ENCODE measurements at places on chromosomes 16 and 17. TPM values are rescaled to one million over a fixed set of nuclear protein-coding genes. Genes with fewer than 3 reads are reported as not detected.

DNA sequence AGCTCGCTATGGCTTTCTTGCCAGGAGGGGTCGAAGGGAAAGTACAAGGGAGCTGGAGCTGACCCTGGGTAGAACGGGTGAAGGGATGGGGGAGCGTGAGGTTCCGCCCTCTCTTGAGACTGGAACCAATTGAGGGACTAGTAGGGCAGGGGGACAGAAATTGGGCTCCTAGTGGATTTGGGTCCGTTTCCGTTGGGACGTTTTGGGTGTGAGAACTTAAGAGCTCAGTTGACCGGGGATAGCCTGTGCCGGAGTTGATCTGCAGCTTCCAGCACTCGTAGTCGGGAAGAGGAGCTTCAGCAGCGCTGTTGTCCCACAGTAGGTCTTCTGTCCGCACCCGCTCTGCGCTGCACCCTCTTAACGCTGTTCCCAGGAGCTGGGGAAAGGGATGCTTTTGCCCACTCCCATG lies 481 bp downstream of the CNTROB start:
- H3K4me3 ChIP-seq: peak overlapping the region; percentile 79
- peaks cover 35% of the 10 kb centered on the region for H3K36me3 ChIP-seq
- H3K4me1 ChIP-seq: peaks cover 36% of the 10 kb centered on the region
- H3K27me3 ChIP-seq: no peaks in the 10 kb centered on the region
- peak; percentile 58 for DNase-seq

The SCGB1C2 gene
- not detected for total RNA-seq

The NOMO2 gene
- 118 TPM for total RNA-seq

The OTOP2 gene
- total RNA-seq: not detected

- H3K36me3 ChIP-seq: no peaks in the 10 kb centered on the region
- peak overlapping the region; percentile 46 for H3K27ac ChIP-seq
- no peak for DNase-seq
Measured at GRCh38 chr16:15996432-15997109, 47.2 kb downstream of the ABCC1 start.

The DNAI2 gene
- total RNA-seq: 6.2 TPM

- no peaks in the 10 kb centered on the region for H3K27me3 ChIP-seq
- no peak overlapping the region for H3K4me3 ChIP-seq
- DNase-seq: peak; percentile 3
- peak overlapping the region; percentile 79 for H3K27ac ChIP-seq
- H3K36me3 ChIP-seq: no peaks in the 10 kb centered on the region
Measured at GRCh38 chr16:84532855-84533486, 28.5 kb upstream of the MEAK7 start.

- H3K27ac ChIP-seq: peak overlapping the region; percentile 76
Measured at GRCh38 chr17:30920683-30921543, 832 bp upstream of the ADAP2 start.

DNA sequence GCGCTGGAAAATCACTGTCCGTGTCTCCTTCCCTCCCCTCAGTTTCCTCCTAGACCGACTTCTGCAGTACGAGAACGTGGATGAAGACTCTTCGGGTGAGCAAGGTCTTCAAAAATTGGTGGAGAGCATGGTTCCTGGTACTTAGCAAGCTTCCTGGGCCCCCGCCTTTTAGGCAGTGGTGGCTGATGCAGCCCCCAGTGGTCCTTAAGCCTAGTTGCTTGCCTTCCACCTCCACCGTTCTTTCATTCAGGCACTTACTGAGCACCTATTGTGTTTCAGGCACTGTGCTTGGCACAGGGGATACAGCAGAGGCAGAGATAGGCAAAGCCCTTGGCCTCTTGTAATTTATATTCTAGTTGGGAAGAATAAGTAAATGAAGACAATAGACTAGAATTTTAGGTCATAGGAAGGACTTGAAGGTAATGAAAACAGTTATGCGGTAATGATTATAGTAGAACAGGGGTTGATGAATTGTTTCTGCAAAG lies 767 bp downstream of the INO80E start:
- H3K36me3 ChIP-seq: peaks cover 37% of the 10 kb centered on the region
- H3K27ac ChIP-seq: peak overlapping the region; percentile 96
- peak; percentile 25 for DNase-seq
- H3K4me1 ChIP-seq: peaks cover 34% of the 10 kb centered on the region
- H3K27me3 ChIP-seq: no peaks in the 10 kb centered on the region
- peak overlapping the region; percentile 83 for H3K4me3 ChIP-seq

The STXBP4 gene
- 11.8 TPM for total RNA-seq

DNA sequence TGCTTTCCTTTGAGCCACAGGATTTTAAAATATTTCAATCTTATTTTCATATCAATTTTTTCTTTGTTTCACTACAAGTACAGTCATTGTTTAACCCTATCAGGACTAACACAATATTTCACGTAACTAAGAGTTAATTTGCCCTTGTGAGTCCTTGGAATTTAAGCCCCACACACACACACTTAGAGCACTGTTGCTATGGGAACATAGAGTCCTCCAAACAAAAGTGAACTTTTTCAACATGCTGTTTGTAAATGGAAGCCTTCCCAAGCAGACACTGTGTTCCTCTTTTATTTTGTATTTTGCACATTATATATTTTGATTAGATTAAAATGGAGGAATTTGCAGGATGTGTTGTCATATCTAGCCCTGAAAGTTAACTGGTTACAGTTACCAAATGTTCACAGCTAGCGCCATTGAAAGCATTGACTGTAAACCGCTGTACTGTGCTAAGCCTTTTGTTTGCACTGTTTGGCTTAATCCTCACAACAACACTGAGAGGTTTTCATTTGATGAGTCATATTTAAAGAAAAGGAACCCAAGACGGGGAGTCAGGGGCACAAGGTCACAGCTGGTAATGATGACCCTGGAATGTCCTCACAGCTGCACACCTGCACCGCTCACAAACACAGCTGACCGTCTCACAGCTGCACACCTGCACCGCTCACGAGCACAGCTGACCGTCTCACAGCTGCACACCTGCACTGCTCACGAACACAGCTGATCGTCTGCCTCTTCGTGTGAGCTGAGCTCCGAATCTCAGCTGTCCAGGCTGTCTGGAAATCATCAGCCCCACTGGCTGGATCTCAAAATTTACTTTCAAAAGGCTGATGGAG lies 6.3 kb downstream of the HSBP1 start:
- peak overlapping the region; percentile 59 for H3K27ac ChIP-seq
- DNase-seq: no peak
- peaks cover 36% of the 10 kb centered on the region for H3K36me3 ChIP-seq
- no peak overlapping the region for H3K4me3 ChIP-seq

- H3K36me3 ChIP-seq: no peaks in the 10 kb centered on the region
- no peaks in the 10 kb centered on the region for H3K27me3 ChIP-seq
- H3K4me3 ChIP-seq: no peak overlapping the region
- H3K27ac ChIP-seq: no peak overlapping the region
- no peaks in the 10 kb centered on the region for H3K4me1 ChIP-seq
Measured at GRCh38 chr17:61723183-61723582, 132.2 kb upstream of the NACA2 start.

- H3K4me3 ChIP-seq: no peak overlapping the region
- peaks cover 21% of the 10 kb centered on the region for H3K36me3 ChIP-seq
- peaks cover 35% of the 10 kb centered on the region for H3K4me1 ChIP-seq
Measured at GRCh38 chr16:89567656-89568594, 7.4 kb downstream of the RPL13 start.

The HOXB13 gene
- total RNA-seq: not detected

DNA sequence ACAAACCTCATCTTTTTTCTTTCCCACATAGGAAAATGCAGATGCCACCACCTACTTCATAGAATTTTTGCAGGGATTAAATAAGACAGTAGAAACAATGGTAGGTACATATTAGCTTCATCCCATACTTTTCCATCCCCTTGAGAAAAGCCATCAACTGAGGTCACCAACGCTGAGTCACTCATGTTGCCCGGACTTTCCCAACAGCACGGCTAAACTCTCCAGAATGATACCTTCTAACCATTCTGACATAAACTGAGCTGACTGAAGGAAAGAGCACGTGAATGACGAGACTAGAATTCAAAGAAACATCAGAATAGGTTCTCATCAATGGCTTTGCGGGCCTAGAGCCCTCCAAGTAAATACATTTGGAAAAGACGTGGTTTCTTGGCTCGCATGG lies 146.0 kb upstream of the RCVRN start:
- H3K27ac ChIP-seq: no peak overlapping the region
- no peak overlapping the region for H3K4me3 ChIP-seq
- peaks cover 8% of the 10 kb centered on the region for H3K4me1 ChIP-seq

DNA sequence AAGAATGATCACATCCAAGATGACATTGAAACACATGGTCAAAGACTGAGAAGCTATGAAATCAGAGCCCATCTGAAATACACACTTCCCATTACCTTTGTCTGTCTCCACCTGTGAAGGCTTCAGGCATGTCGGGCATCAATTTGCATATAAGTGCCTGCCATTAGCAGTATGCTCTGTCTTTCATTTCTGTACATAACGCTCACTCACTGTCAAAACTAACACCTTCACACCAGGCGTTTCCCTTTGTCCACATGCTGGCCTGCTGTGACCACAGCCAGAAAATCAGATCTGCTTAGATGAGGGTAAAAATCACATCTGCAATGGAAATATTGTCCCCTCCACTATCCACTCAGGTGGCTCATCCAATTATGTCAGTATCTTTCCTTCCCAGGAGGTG lies 524.8 kb downstream of the TOX3 start:
- no peak overlapping the region for H3K4me3 ChIP-seq
- H3K27ac ChIP-seq: no peak overlapping the region
- DNase-seq: no peak
- no peaks in the 10 kb centered on the region for H3K27me3 ChIP-seq

DNA sequence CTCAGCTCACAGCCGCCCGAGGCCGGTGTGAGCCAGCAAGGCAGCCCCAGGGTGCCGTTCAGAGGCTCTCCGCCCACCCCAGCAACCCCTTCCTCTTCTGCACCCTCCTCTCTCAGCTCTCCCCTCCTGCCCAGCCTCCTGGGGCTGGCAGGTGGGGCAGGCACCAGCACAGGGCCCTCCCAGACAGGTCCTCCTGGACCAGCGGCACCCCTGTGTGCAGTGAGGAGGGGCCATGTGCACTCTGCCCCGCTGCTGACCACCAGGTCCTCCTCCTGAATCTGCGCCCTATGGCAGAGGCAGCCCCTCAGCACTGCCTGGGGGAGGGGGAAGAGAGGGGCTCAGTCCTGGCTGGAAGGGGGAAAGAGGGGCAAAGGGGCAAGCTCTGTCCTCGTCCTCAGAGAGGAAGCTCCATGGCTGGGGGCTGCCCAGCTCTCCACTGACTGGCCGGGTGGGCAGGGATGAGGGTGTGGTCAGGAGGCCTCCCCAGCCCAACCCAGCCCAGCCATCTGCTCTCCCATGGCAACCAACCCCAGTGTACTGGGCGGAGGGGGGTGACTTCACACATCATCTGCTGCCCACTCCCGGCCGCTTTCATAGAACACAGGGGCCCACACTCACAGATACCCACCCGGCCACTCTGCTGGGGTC lies 5.4 kb upstream of the BCAR1 start:
- H3K36me3 ChIP-seq: no peaks in the 10 kb centered on the region
- peak overlapping the region; percentile 5 for H3K4me3 ChIP-seq
- H3K27me3 ChIP-seq: no peaks in the 10 kb centered on the region
- H3K27ac ChIP-seq: peak overlapping the region; percentile 83
- DNase-seq: peak; percentile 50

GRCh38 chr17:15891318-15891717 lies 53.6 kb upstream of the ADORA2B start:
- H3K27ac ChIP-seq: no peak overlapping the region
- peaks cover 22% of the 10 kb centered on the region for H3K4me1 ChIP-seq
- H3K36me3 ChIP-seq: no peaks in the 10 kb centered on the region
- no peaks in the 10 kb centered on the region for H3K27me3 ChIP-seq
- DNase-seq: no peak

- H3K36me3 ChIP-seq: peaks cover 45% of the 10 kb centered on the region
- peaks cover 32% of the 10 kb centered on the region for H3K4me1 ChIP-seq
- no peaks in the 10 kb centered on the region for H3K27me3 ChIP-seq
- DNase-seq: no peak
- no peak overlapping the region for H3K4me3 ChIP-seq
Measured at GRCh38 chr17:75752405-75752709, 12.6 kb downstream of the GALK1 start.

GRCh38 chr17:41689497-41690299 lies 1.0 kb downstream of the EIF1 start:
- H3K27ac ChIP-seq: peak overlapping the region; percentile 100
- no peaks in the 10 kb centered on the region for H3K27me3 ChIP-seq
- peak overlapping the region; percentile 81 for H3K4me3 ChIP-seq
- no peak for DNase-seq

GRCh38 chr16:65283181-65283651 lies 161.4 kb upstream of the CDH11 start:
- no peak overlapping the region for H3K27ac ChIP-seq
- no peaks in the 10 kb centered on the region for H3K4me1 ChIP-seq
- no peak for DNase-seq
- H3K4me3 ChIP-seq: no peak overlapping the region
- H3K27me3 ChIP-seq: no peaks in the 10 kb centered on the region

GRCh38 chr16:83686726-83687125 lies 121.1 kb upstream of the HSBP1 start:
- H3K4me3 ChIP-seq: no peak overlapping the region
- DNase-seq: no peak
- H3K36me3 ChIP-seq: no peaks in the 10 kb centered on the region
- H3K4me1 ChIP-seq: peaks cover 7% of the 10 kb centered on the region
- H3K27ac ChIP-seq: no peak overlapping the region

DNA sequence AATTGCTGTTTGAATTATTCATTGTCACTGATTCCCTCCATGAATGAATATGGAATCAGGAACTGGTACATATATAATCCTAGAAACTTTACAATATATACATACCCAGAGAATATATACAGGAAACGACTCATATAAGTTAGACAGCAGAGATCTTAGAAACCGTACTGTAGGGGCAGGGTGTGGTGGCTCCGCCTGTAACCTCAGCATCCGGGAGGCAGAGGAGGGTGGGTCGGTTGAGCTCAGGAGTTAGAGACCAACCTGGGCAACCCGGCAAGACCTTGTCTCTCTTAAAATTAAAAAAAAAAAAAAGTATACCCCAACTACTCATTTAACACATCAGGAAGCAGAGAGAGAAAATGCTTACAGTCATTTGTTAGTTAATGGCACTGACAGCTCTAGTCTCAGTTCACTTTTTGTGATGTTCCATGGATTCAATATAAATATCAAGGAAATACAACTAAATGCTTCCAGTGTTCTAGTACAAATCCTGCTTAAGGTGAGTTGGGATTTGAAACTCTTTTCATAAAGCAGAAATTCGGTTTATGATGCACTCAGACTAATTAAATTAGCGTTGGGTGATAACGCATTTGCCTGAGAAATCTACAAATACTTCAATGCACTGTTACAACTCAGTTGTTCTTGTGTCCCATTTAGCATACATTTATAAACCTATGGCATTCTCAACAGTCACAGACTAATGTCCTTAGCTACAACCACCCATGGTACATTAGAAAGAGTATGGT lies 5.6 kb downstream of the GLG1 start:
- H3K4me3 ChIP-seq: no peak overlapping the region
- H3K27ac ChIP-seq: no peak overlapping the region
- H3K27me3 ChIP-seq: no peaks in the 10 kb centered on the region
- peaks cover 44% of the 10 kb centered on the region for H3K4me1 ChIP-seq

DNA sequence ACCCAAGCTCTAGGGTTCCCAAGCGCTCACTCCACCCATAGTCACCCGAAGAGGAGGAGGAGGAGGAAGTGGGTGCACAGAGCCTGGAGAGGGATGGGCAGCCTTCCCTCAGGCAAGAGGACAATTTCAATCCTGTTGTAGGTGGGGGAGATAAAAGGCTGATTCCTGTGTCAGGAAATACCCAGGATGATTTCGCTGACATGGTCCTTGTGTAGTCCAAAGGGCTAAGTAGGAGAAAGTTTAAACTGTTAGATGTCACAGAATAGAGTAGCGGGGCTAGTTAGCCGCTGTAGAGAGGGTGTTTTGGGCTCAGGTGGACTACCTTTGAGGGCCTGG lies 1.3 kb upstream of the EXOC7 start:
- no peak overlapping the region for H3K4me3 ChIP-seq
- no peak overlapping the region for H3K27ac ChIP-seq
- no peak for DNase-seq
- H3K27me3 ChIP-seq: no peaks in the 10 kb centered on the region
